Kidney (tissue), 22 donors: ENCODE measurements at places on chromosomes 12 and 14. TPM values are rescaled to one million over a fixed set of nuclear protein-coding genes. Genes with fewer than 3 reads are reported as not detected.

The DDN gene
- not detected for total RNA-seq

The ESR2 gene
- total RNA-seq, result 2.5 TPM

The SPIC gene
- 0.44 TPM for total RNA-seq

- no peaks in the 10 kb centered on the region for H3K27me3 ChIP-seq
- no peak overlapping the region for H3K4me3 ChIP-seq
Observed at GRCh38 chr14:50475460-50475859, 56.9 kb downstream of the MAP4K5 start.

- no peak for DNase-seq
- no peak overlapping the region for H3K27ac ChIP-seq
- no peaks in the 10 kb centered on the region for H3K27me3 ChIP-seq
Observed at GRCh38 chr12:52631264-52631663, 12.9 kb upstream of the KRT73 start.

DNA sequence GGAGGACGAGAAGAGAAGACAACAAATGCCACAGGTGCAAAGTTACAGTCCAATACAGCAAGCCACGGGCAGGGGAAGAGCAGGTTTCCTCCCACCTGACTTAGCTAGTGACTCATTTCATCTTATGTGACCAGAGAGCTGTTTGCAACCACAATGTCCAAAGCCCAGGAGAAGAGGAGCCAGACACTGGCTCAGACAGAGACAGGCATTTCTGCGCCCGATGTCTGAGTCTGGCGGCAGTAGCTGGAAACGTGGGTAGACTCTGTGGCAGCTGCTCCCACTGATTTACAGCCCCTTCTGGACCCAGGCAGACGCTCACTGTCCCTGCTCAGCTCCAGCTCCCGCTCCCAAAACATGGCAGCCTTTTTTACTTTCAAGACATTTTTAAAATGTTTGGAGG, 60.0 kb downstream of the CHGA start:
- no peak overlapping the region for H3K4me3 ChIP-seq
- no peaks in the 10 kb centered on the region for H3K36me3 ChIP-seq
- no peaks in the 10 kb centered on the region for H3K4me1 ChIP-seq
- no peak for DNase-seq
- H3K27ac ChIP-seq, result no peak overlapping the region
- no peaks in the 10 kb centered on the region for H3K27me3 ChIP-seq

GRCh38 chr12:38689704-38690103, 215.7 kb downstream of the CPNE8 start:
- H3K27me3 ChIP-seq, result no peaks in the 10 kb centered on the region
- H3K4me3 ChIP-seq, result no peak overlapping the region
- no peaks in the 10 kb centered on the region for H3K4me1 ChIP-seq
- H3K36me3 ChIP-seq, result no peaks in the 10 kb centered on the region
